ENCODE measurements at places on chromosomes 16 and 17.

DNA sequence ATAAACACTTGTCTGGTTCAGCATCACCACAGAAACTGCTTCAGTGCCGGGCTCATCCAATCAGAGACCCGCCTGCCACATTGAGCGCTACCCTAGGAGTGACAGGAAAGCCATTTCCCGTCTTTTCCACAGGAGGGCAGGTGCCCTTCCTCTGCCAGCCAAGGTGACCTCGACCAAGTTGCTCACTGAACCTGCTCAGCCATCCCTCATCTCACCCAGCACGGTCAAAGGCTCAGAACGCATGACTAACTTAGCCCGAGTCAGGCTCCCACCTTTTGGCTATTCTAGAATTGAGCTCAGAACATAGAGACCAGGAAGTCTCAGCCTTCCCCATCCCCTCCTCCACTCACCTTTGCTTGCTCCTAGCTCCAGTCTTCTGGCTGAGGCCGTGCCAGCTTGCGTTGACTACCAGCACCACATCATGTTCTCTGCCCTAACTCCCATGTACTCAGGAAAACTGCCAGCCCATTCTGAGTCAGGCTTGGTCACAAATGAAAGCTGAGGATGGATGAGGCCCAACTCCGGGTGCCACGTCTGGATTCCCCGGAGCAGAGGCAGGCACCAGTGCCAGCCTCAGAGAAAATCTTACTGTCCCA, 15.6 kb downstream of the MRPS23 start:
- peak; percentile 76 for DNase-seq

DNA sequence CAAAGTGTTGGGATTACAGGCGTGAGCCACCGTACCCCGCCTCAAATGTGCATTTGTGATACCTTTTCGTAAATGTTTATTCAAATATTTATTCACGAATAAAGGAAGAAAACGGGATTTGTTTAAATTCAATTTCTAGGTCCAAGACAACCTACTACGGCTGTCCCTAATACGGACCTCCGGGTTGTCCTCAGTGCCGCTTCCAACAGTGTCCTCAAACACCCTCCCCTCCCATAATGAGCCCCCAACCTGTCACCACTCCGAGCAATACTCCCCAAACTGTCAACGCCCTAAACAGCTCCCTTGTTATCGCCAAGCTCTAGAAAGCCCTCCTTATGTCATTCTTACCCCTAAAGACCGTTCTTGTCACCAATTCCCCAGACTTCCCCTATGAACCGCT, 539 bp upstream of the GABARAPL2 start:
- DNase-seq = no peak

DNA sequence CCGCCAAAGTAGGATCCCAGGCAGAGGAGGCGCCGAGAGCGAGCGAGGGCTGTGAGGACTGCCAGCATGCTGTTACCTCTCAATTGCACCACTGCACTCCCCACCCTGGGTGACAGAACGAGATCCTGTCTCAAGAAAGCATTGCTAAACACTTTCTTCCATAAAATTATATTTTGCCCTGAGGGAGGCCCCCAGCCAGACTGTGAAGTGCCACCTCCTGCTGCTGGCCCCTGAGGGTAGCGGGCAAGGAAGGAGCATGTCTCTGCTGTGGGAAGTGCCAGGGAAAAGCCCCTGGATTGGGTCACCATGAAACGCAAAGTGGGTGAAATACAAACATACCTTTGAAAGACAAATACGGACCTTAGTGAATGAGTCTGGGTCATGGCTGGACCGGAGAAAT, 78.0 kb upstream of the AMZ2 start:
- no peak for DNase-seq

DNA sequence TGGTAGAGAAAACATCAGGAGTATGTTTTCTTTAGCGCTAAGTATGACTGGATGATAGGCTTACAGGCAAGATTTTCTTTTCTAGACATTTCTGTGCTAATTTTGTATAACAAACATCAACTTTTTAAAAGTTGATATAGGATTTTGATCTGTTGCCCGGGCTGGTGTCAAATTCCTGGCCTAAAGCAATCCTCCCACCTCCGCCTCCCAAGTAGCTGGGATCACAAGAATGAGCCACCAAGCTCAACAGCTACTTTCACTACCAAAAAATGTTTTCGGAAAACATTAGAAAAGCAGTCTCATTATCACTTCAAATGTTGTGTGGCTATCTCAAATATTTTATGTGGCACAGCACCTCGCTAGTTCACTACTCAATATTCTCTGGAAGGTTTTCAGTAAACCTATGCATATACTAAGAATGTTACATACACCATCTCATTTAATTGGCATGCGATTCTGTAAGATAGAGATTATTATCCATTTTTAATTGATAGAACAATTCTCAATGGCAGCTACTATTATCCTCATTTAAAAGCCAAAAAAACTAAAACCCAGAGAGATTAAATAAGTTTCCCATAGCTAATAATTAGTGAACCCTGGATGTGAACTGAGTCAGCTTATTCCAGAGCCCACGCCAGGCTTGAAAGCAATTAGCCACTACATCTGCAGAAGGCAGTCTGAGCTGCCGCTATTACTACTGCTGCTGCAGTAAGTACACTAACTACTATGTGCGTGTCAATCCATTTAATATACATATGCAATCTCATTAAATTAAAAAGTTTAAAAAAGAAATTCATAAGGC, 41.7 kb downstream of the CREBBP start:
- DNase-seq = no peak

GRCh38 chr17:17884391-17885357, 47.9 kb upstream of the SREBF1 start:
- DNase-seq = no peak

- no peak for DNase-seq
Measured at GRCh38 chr17:9948928-9949327, 43.9 kb upstream of the RCVRN start.

DNA sequence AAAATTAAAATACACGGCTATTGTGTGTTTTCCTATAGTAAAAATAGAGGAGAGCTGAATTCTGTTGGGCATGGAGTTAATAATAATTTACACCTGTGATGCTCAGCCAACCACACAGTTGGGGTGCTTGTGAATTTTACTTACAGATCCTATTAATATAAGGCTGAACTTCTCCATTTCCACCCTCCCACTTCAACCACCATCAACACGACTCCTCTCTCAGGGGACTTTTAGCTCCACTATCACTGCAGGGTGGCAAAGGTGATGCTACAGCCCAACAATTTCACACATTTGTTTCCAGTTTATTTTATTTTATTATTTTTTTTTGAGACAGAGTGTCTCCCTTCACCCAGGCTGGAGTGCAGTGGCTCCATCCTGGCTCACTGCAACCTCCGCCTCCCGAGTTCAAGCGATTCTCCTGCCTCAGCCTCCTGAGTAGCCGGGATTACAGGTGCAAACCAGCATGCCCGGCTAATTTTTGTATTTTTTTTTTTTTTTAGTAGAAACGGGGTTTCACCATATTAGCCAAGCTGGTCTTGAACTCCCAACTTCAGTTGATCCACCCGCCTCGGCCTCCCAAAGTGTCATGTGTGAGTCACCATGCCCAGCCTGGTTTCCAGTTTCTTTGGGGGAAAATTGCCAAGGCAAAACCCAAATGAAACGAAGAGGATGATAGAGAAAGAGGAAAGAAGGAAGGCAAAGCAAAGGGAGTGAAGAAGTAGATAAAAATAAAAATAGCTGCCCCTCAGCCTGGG, 57.9 kb downstream of the GNA13 start:
- DNase-seq = peak; percentile 31

DNA sequence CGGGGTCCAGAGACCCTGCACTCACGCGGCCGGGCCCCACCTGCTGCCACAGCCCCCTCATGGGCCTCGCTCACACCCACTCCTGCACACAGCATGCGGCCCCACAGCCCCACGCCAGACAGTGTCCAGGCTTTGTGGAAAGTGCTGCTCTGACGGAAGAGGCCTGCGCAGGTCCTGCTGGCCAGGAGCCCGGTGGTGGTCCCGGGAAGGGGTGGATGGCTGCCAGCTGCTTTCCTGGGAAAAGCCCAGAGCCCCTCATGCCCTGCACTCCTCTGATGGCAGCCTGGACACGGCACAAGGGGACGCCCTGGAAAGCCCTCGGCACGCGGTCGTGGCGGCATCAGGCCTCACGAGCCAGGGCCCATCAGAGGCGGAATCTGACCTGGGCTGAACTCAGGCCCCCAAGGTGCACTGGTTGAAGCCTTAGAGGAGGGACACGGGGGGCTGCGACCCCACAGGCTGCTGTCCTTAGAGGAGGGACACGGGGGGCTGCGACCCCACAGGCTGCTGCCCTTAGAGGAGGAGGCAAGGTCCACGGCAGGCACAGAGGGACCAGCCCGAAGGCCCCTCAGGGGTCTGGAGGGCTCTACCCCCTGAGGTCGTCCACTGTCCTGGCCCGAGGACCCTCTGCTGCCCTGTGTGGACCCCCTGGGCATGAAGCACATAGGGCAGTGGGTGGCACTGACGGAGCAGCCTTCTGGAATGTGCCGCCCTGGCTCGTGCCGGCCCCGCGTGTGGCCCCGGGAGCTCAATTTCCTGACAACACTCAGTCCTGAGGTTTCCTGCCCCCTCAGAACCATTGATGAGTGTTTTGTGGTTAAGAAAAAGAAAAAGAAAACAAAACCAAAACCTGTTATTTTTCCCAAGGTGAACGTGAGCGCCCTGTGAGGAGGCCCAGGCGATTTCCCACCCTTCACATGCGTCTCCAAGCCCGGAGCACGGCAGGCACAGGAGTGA, 22.1 kb downstream of the SOX8 start:
- peak; percentile 53 for DNase-seq

DNA sequence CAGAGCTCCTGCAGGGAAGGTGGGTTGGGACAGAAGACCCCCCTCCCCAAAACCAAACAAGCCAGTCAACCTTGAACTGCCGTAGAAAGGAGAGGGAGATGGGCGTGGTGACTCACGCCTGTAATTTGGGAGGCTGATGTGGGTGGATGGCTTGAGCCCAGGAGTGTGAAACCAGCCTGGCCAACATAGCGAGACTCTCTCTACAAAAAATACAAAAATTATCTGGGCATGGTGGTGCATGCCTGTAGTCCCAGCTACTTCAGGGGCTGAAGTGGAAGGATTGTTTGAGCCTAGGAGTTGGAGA, 42.1 kb downstream of the NT5M start:
- no peak for DNase-seq

- DNase-seq = no peak
Measured at GRCh38 chr16:694187-694862, 4.1 kb upstream of the WDR24 start.

- no peak for DNase-seq
Measured at GRCh38 chr17:16005636-16006035, 6.0 kb downstream of the TTC19 start.

GRCh38 chr16:17331991-17332390, 138.8 kb downstream of the XYLT1 start:
- no peak for DNase-seq

DNA sequence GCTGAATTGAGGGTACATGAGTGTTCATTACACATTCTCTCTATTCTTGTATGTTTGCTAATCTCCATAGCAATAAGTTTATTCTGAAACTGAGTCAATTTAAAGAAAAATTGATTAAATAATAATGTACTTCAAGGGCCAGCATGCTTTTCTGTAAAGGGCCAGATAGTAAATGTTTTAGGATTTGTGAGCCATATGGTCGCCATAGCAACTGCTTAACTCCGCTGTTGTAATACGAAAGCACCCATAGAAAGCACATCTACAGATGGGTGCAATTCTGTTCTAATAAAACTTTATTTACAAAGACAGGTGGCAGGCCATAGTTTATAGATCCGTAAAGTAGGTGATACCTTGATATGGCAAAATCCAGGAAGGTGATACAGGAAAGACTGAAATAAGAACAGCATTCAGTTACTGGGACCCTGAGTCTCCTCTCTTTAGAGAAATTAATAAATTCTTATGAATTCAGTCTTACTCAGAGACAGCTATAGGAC, 36.6 kb downstream of the GRIN2A start:
- no peak for DNase-seq
